ENCODE measurements at places on chromosomes 3 and 15.

DNA sequence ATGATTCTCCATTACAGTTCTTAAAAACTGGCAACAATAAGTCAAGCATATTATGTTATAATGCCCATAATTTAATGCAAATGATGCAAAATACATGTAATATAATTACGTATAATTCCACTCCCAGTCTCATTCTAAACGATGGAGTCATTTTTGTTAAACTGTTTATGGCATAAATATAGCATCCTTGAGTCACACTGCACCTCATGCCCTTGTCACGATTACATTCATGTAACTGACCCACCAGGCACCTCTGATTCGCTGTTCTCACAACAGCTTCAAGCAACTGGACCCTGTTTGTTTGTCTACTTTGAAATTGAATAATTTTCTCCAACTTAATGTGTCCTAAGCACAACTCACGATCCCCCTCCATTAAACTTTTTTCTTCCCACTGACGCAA lies 148.0 kb upstream of the LRTM1 start:
- no peak for DNase-seq

DNA sequence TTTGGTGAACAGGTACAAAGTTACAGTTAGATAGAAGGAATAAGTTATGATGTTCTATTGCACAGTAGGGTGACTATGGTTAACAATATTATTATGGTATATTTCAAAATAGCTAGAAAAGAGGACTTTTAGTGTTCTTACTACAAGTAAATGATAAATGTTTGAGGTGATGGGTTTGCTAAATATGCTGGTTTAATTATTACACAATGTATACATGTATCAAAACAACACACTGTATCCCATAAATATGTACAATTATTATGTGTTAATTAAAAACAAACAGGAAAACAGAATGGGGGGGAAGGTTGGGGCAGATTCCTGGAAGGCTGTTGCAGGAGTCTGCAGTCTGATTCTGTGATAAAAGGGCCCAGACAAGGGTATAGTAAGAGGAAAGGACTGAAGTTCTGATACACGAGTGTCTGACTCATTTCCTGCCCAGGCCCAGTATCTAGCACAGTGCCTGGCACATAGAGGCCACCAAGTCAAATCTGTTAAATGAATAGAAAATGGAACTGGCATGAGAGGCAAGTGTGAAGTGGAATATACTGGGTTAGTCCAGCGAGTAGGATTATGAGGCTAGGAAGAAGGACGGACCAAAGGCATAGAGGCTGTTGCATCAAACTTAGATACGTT lies 7.2 kb upstream of the ENTPD3 start:
- no peak for DNase-seq

- DNase-seq, result no peak
These were observed 427.3 kb downstream of the CNTN4 start for GRCh38 chr3:2525968-2526367.

DNA sequence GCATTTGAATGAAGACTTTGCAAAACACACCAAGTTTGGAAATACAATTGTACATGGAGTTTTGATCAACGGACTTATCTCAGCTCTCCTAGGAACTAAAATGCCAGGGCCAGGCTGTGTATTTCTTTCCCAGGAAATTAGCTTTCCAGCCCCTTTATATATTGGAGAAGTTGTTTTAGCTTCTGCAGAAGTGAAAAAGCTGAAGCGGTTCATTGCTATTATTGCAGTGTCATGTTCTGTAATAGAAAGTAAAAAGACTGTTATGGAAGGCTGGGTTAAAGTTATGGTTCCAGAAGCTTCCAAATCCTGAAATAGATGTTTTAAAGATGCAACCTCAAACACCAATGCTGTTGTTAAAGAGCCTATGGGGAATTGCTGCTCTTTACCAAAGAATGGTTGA lies 11.5 kb downstream of the HTD2 start:
- DNase-seq, result no peak

- DNase-seq, result no peak
These were observed 843.2 kb downstream of the CADM2 start for GRCh38 chr3:85801955-85802354.

- no peak for DNase-seq
These were observed 214.9 kb upstream of the NR2F2 start for GRCh38 chr15:96115642-96116041.

DNA sequence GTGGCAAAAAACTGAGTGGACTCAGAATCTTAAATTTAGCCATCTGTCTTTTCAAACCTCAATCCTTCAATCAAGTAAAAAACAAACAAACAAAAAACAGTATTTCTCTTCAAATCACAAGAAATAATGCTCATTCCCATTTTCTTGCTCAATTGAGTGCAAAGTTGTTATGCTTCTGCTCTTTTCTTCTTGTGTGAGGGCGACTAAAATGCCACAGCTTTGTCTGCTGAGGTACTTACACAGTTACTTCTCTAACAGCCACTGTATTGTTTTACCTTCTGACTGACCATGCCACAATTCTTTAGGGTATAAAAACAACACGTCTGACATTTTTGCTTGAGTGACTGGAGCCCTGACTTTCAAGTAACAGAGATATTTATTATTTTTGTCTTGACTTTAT lies 617.4 kb downstream of the NAALADL2 start:
- DNase-seq, result no peak

DNA sequence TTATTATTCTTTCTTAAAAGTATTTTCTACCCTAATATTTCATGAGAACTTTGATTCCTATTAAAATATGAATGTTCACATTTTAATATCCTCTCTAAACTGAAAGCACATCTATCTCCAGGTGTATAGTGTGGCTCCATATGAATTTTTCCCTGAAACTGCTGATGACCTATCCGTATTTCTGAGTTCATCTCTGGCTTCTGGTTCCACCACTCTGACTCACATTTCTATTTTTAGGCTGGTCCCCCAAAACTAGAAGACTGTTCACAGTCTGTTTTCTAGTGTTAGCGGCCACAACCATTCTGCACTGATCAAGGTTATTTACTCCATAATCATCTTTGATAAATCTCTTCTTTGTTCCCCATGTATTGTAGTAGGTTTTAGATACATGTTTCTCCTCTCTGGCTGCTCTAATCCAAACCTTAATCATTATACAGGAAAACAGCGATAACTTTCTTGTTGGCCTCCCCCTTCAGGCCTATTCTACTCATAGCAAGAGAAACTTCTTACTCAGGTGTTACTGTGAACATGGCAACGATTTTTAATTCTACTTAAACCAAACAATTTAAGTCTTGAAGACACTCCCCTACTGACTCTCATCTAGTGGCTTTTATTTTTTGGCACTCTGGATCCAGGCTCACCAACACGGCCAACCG lies 12.8 kb downstream of the ADPGK start:
- no peak for DNase-seq

GRCh38 chr15:94234300-94234699 lies 2.9 kb downstream of the MCTP2 start:
- no peak for DNase-seq

GRCh38 chr3:171054921-171055320 lies 28.4 kb upstream of the SLC2A2 start:
- no peak for DNase-seq

GRCh38 chr15:60936186-60936585 lies 292.9 kb downstream of the RORA start:
- no peak for DNase-seq

DNA sequence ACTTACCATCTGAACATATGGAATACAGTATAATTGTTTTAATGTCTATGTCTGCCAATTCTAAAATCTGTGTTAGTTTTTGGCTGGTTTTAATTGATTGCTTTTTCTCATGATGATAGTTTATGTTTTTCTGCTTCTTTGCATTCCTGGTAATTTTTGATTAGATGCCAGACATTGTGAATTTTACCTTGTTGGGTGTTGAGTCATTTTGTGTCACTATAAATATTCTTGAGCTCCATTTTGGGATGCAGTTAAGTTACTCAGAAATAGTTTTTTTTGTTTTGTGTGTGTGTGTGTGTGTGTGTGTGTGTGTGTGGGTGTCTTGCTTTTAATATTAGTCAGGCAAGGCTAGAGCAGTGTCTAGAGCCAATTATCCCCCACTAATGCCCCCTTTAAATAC lies 818.8 kb upstream of the NR2F2 start:
- no peak for DNase-seq

DNA sequence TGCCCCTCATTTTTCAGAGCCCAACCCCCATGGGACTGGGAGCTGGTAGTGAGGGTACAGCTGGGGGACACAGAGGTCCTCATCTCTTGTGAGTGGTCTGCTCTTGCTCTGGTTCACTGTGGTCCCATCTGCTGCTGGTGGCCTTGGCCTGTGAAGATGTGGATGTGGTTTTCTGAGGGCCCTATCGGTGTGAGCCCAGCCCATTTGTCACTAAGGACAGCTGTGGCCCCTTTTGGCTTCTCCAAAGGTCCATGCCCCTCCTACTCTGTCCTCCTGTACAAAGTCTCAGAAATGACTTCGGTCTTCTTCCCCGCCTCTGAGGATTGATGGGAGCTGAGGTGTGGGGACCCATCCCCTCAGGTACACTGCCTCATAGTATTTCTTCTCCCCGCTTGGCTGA lies 21.0 kb downstream of the LIPC start:
- no peak for DNase-seq

DNA sequence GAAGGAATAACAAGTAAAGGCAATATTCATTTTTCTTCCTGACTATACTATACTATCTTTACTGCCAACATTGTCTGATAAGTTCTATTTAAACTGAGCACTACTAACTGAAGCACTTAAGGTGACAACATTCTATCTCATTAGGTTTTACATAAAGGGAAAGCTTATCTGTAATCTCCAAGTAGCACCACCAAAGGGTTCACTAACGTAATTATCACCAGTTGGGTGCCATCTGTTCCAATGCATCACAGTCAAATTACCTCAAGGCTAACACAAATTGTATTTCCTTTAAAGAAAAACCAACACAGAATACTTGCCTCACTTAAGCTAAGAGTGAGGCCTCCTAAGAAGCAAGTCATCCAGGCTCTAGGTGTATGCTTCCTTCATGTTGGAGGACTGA lies 453.8 kb downstream of the RAP2B start:
- DNase-seq, result no peak

GRCh38 chr3:171851660-171852058 lies 8.5 kb downstream of the TMEM212 start:
- DNase-seq, result no peak

DNA sequence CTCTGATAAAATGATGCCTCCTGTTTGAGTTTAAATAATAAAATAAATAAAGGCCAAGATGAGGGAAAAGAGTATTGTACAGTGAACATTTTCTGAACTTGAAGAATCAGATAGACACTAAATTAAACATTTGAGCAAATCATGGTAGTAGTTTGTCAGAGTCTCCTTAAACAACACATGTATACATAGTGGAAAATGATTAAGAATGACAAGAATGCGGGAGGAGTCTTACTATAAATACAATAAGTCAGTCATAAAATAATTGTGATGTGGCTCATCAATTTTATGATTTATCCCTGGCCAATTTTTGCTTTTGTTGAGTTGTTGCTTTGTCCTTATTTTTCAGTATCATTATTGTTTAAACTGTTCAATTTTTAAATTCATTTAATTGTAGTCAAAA lies 158.0 kb upstream of the TMC3 start:
- no peak for DNase-seq

DNA sequence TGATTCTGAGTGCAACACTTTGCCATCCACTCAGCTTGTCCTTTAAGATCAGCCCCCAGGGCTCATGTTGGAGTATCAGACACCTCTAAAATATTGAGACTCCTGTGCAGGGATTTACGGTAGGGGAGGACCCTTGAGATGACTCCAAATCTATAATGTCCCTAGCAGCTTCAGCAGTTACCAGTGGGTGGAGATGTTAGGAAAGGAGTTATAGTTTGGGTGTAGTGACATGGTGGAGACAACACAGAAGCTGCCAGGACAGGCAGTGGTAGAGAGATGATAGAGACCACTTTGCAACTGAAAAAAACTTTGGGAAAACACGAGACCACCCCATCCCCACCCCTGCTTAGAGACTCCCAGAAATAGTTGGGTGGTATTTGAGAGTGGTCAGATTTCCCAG lies 43.3 kb upstream of the GSK3B start:
- no peak for DNase-seq

GRCh38 chr3:115071601-115072000 lies 75.5 kb downstream of the ZBTB20 start:
- DNase-seq, result peak; percentile 46

GRCh38 chr15:27694506-27695087 lies 404.5 kb downstream of the OCA2 start:
- no peak for DNase-seq

GRCh38 chr3:65277798-65278197 lies 590.0 kb upstream of the ADAMTS9 start:
- DNase-seq, result no peak

DNA sequence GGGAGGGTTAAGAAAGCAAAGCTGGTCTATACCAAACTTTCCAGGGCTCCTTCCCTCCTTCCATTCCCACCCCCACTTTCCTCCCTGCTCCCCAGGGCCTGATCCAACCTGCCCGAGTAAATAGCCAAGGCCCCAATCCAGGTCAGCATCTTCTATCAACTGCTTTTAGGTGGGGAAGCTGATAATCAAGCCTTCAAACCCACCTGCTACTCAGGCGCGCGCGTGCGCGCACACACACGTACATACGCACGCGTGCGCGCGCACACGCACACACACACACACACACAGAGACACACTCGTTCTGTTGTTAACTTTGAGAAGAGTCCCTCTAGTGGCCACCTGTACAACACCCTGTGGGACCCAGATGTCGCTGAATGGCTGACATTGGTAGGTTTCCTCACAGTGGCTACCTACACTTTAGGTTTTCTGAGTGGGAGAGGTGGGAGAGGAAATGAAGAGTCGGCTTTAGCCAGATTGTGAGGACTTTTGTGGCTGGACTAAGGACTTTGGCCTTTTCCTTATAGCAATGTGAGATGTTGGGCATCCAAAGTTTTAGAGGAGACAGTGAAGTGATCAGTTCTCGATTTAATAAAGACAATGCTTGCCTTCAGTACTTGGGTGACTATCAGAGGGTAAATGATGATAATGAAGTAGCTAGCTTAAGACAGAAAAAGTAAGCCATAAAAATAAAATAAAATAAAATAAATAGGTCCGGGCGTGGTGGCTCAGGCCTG lies 179.9 kb upstream of the C2CD4B start:
- DNase-seq, result peak; percentile 78

GRCh38 chr15:88745065-88745464 lies 58.2 kb upstream of the ACAN start:
- DNase-seq, result no peak

DNA sequence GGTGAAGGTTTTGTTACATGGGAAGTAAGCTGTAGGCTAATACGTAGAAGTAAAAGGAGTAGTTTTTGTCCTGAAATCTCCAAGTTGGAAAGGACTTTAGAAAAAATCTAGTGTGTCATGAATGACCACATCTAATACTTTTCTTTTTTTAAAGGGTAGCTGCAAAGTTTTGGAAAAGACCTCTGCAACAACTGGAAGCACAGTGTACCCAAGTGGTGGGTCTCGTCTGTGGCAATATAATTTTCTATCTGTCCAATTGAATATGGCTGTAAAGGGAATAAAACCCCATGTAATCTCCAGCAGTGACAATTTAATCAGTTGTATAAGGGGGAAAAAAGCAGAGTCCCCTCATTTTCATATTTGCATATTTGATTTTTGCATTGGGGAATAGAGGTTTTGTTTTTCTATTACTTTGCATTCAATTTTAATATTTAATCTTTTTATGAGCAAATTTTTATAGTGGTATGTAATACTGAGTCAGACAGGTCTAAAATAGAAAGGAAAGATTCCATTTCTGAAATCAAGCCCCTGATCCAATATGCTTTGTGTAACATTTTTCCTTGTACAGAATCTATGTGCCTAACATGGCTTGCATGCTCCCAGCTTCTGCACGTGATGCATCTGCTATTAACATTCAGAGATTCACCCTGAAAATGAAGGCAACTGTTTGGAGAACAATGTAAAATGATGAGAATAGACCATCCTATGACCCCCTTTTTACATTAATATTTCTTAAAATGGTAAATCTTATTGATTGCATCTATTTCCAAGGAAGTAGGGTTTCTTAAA lies 531.4 kb downstream of the ZIC1 start:
- DNase-seq, result no peak
